Activated T-helper 9 cell treated with anti-CD3 and anti-CD28 coated beads, Interleukin-2, amount 50 U/mL, for 16 hours (primary cell): ENCODE measurements at places on chromosomes 3 and 15.

GRCh38 chr15:77461486-77461885, 40.8 kb downstream of the HMG20A start:
- no peak for DNase-seq

GRCh38 chr3:21142949-21143348, 608.1 kb downstream of the ZNF385D start:
- DNase-seq: no peak

GRCh38 chr3:172181932-172182586, 142.7 kb downstream of the FNDC3B start:
- no peak for DNase-seq

DNA sequence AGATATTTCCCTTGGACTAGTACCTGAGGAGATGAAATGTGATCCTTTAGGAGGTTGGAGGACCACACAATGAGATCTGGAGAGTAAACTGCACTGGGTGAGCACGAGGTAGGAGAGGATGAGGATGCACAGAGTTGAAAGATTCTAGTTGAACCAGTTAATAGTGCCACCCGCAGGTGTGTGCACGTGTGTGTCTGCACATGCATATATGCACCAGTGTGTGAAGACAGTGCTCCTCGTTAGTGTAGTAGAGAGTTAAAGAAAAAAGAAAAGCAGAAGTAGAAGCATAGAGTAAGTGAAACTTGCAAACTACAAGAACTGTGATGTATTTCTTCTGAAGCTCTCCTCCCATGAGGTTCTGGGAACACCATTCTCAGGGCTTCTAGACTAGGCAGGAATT, 8.4 kb downstream of the MED12L start:
- DNase-seq: no peak

DNA sequence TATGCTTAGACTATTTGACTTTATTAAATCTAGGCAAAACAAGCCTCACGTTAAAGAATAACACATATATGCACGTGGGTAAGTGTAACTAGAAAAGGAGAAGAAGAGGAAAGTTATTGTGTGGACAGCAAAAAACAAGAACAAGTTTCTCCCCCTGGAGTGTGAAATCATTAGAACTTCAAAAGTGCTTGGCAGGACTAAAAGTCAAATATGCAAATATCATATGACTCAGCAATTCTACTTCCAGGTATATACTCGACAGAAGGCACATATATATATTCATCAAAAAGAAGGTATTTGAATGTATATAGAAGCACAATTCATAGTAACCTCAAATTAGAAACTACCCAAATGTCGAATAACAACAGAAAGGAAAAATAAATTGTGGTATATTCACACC, 68.9 kb upstream of the STXBP5L start:
- DNase-seq: no peak

DNA sequence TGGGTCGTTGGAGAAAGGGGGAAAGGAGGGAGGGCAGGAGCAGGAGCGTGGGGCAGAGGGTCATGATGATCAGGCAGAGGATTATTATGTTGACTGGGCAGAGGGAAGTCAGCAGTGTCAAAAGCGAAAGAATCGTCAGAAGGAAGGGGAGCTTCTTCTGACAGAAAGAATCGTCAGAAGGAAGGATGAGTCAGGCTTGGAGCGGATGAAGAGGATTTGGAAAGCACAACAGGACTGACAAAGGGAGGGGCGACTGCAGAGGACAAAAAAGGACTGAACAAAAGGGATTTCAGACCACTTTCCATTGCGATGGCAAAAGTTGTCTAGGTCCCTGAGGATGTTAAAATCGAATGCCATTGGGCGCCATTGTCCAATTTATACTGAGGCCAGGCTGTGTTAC, 1053.5 kb downstream of the SI start:
- DNase-seq: no peak
